Cerebellar cortex (tissue), 1 donor: ENCODE measurements at places on chromosomes 13 and 19.
A peak's percentile ranks its signal among the peaks of the same experiment; 100 is the strongest.

GRCh38 chr13:27644302-27644701 is 22.6 kb downstream of the POLR1D start:
- DNase-seq = no peak

GRCh38 chr13:51225029-51225428 is 2.8 kb downstream of the FAM124A start:
- no peak for DNase-seq

DNA sequence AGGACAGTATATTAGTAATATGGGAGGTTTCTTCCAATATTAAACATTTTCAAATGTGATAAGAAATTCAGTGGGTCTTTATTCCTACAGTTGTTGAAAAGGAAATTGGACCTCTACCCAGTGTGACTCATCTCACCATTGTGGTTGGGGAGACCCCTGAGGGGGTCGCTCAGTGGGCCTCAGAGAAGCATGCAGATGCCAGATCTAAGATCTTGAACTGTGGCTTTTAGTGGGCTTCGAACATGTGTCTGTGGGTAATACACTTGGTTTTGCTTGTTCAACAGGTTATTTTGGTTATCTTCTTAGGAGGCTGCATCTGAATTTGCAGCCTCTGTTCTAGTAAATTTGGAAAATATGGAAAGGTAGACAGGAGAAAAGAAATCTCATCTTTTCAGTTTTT is 132.3 kb downstream of the PCCA start:
- no peak for DNase-seq

GRCh38 chr13:30256713-30257467 is 50.5 kb downstream of the KATNAL1 start:
- DNase-seq = peak; percentile 19

GRCh38 chr13:98842858-98843481 is 90.5 kb upstream of the SLC15A1 start:
- DNase-seq = peak; percentile 74
